ENCODE measurements at places on chromosomes 1 and 21.

DNA sequence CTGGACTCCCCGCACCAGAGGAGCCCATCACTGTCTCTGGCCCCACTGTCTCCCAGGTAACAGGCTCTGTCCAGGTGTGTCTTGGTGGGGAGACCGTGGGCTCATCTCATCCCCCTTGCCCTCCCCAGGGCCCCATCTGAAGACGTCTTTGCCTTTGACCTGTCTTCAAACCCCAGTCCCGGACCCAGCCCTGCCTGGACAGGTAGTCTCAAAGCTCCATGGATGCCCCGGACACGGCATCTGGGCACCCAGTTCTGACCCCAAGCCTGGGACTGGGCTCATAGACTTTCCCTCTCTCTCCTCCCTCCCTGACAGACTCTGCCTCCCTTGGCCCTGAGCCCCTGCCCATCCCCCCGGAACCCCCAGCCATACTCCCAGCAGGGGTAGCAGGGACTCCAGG lies 6.3 kb upstream of the CATSPER4 start:
- no peak for DNase-seq

DNA sequence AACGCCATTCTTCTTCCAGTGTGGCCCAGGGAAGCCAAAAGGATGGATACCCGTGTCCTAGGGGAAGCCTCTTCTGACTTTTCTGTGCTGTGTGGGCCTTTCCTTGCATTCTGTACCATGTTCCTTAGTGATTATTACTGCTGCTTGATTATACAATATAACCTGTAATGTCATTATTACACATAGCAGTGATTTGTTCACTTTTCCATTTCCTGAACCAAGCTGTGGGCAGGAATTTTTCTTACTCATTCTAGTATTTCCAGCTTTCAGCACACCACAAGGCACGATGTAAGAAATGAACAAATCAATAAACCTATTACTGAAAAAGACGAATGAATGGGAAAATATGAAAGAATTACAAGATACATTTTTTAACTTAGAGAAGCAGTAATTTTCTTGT lies 8.4 kb upstream of the USP33 start:
- DNase-seq = no peak

DNA sequence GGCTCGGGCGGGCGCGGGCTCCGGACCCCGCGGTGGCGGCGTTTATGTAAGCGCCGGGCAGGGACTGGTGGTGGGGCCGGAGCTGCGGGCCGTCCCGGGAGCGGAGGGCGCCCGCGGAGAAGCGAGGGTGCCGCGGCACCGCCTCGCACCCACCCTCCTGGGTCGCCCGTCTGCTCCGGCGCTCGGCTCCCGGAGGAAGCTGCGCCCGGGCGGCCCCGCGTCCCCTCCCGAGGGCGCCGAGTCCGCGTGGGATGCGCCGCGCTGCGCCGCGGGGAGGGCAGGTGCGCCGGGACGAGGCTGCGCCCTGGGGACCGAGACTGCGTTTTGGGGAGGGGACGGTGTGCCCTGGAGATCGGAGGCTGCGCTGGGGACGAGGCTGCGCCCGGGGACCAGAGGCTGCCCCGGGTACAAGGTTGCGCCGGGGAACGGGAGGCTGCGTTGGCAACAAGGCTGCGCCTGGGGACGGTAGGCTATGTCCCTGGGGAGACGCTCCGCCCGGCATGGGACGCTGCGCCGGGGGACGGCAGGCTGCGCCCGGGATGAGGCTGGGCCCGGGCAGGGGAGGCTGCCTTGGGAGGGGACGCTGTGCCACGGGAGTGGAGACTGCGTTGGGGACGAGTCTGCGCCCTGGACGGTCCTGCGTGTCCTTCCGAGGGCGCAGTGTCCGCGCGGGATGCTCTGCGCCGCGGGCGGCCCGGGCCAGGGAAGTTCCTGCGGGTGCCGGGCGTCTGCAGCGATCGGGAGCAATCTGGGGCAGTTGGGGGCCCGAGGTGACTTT lies 627 bp downstream of the ADARB1 start:
- DNase-seq = peak; percentile 27

DNA sequence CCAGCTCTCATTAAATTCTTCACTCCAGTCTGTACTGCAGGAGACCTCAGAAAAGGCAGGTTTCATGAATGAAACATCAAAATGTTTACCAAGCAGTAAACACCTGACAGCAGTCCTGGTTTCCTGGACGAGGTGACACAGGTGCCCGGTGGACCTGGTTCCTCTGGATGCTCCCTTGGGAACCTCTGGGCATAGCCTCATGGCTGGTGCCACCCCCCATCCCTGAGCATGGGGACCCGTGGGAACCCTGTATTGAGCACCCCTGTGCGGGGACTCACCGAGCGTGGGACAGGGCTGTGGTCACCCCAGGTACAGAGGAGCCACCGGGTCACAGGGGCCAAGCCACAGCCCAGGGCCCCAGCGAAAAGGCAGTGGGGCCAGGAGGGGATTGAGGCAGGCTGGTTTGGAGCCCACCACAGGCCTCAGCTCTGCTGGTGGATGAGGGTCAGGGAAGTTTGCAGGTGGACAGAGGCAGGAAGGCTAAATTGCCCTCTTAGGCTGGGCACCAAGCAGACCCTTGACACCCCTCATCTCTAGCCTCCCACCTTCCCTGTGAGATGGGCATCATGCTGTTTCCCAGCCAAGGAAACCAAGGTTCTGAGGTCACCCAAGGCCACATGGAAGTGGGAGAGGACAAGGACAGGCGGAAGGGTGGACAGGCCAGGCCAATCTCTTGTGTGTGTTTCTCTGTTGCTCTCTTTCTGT lies 158.4 kb downstream of the PTPRU start:
- no peak for DNase-seq

GRCh38 chr1:21655259-21655658 lies 13.9 kb downstream of the RAP1GAP start:
- no peak for DNase-seq

GRCh38 chr1:86233403-86233802 lies 76.8 kb upstream of the COL24A1 start:
- no peak for DNase-seq

DNA sequence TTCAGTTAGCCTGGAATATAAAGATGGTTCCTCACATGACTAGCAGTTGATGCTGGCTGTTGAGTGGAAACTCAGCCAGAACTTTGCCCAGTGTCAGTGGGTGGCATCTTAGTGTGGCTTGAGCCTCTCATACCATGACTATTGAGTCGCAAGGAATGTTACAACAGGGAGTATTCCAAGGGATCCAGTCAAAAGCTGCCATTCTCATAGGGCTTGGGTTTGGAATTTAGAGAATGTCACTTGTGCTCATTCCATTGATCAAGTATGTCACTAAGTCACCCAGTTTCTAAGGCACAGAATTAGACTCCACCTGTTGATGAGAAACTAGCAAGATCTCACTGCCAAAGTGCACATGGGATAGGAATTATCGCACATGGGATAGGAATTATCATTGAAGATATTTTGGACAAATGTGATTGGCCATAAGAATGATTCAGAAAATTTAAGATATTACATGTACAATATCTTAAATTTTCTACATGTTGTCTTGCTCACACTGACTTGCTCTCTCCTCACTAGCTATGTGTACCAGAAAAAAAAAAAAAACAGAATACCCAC lies 1290.7 kb upstream of the ADGRL2 start:
- DNase-seq = no peak

DNA sequence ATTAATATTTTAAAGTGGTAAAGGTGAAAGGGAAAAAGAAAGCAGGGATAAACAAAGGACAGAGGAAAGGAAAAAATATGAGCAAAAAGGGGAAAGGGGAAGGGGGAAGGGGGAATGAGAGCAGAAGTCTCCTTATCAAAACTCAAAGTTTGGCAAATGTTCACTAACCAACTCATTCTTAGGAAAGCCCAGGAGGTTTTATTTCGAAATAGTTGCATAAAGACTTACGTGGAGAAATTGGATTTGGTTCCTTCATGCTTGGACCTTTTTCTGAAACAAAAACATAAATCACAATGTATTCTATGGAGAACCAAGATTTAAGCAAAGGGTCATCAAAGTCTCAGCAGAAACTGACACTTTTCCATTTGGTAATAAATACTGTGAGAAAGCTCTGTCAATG lies 188.1 kb downstream of the TGFBR3 start:
- no peak for DNase-seq

DNA sequence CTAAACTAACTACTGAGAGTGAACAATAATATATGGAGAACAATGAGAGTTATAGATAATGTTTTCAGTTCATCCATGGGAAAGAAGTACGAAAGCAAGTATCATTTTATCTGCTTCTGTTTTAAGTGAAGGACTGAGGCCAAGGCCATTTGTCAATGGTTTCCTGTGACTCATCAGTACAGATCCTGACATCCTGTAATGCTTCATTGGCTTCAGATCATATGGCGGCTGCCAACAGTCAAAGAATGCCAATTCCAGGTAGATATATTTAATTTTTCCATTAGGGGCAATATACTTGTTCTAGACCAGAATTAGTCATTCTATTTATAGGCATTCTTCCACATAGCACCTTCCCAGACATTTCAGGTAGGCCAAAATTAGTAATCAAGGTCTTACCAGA lies 97.3 kb downstream of the USH2A start:
- DNase-seq = no peak

- DNase-seq = peak; percentile 79
Observed at GRCh38 chr1:182446033-182446669, 3.8 kb upstream of the RGSL1 start.

- peak; percentile 73 for DNase-seq
Observed at GRCh38 chr1:212457740-212458338, 25.1 kb downstream of the NENF start.

- DNase-seq = no peak
Observed at GRCh38 chr21:38133240-38133639, 123.6 kb upstream of the KCNJ15 start.

GRCh38 chr1:233316473-233316872 lies 11.1 kb upstream of the MAP3K21 start:
- no peak for DNase-seq

DNA sequence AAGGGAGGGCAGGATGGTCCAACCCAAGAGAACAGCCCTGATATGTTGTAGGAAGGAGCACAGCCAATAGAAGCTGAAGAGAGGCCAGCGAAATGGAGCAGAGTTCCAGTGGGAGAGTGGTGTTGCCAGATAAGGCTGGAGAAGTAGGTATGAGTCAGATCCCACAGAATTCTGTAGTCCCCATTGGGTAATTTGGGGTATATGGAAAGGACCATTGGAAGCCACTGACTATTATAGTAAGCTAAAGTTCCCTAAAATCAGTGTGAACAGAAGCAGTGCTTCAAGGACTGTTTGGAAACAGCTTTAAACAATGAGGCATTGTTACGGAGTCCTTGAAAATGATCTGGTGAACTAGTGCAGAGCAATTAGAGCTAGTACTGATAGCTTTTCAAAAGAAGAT lies 63.0 kb downstream of the DISP1 start:
- no peak for DNase-seq

- DNase-seq = no peak
Observed at GRCh38 chr1:184022668-184023067, 14.9 kb downstream of the COLGALT2 start.

GRCh38 chr1:224730965-224731364 lies 114.8 kb downstream of the CNIH3 start:
- DNase-seq = no peak

GRCh38 chr1:240415532-240415931 lies 196.4 kb downstream of the GREM2 start:
- no peak for DNase-seq

DNA sequence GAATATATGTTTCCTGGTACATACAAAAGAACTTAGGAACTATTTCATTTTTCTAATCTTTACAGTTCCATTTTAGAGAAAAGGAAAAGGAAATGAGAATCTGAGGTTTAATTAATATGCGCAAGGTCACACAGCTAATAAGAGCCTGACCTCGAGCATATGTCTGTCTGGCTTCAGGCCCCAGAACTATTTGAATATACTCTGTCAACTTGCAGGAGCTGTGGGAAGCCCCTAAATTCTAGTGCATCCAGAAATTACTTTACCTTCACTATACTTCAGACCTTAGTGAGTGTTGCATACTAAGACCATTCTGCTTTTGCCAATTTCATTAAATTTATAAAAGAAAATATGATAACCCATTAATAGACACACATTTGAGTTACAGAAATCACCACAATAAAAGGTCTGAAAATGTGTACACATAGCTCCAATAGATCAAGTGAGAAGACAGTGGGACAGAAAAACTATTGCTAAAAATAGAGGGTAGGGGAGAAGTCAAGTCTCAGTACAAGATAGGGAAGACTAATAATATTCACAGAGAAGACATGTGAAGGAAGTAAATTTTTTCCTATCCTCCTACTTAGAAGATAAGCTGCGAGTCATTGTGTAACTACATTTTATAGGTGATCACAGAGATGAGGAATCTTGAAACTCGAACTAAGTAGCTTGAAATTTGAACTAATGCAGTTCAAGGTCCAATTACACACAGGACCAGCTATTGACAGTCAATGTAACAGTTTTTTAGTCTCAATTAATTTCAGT lies 3.8 kb downstream of the RGS13 start:
- DNase-seq = peak; percentile 44

DNA sequence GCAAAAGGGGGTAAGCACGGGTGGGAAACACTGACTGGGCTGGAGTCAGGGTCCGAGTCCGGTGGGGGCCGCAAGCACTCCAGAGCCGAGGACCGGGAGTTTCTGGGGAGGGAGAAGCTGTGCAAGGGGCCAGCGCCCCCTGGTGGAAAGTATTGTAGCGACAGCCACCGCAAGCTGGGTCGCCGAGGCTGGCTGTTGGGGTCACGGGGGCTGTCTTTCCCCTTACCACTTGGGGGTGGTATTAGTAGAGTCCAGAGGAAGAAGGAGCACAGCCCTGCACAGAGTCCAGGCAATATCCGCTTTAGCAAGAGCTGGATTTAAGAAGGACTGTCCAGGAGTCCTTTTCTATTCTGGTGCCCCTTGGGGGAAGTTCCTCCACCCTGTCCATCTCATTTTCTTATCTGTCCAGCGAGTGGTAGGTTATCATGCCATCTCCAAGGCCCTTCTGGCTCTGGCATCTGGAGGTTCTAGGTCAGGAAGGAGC lies 17.9 kb upstream of the ETV3 start:
- peak; percentile 78 for DNase-seq

DNA sequence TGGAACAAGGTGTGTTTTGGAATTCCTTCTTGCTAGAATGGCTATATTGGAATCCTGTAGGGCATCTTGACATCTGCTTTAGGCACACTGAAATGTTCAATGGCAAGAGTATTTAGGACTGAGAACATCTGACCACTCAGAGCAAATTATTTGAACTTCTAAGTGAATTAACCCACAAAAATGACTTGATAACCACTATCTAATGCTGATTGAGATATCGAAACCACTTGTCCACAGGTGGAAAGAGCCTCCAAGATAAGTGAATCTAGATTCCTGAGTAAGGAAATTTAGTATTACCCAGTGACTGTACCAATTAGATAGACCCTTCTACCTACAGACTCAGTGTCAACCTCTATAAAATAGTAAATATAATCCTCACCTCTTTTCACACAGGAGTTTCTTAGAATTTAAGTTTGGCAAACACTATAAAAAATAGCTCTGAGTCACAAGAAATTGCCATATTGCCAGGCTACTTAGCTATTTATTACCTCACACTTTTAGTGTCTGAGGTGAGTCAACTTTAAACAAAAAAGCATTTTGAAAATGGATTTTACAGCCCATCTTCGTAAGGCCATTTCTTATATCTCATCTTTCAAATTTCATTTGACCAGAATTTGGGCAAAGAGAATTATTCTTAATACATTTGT lies 421.8 kb downstream of the PTBP2 start:
- DNase-seq = no peak

GRCh38 chr1:58815069-58815685 lies 31.3 kb upstream of the JUN start:
- peak; percentile 88 for DNase-seq

- DNase-seq = no peak
Observed at GRCh38 chr1:117794073-117794472, 135.3 kb downstream of the GDAP2 start.
